ENCODE measurements at places on chromosomes 3 and 15.
A peak's percentile ranks its signal among the peaks of the same experiment; 100 is the strongest.

DNA sequence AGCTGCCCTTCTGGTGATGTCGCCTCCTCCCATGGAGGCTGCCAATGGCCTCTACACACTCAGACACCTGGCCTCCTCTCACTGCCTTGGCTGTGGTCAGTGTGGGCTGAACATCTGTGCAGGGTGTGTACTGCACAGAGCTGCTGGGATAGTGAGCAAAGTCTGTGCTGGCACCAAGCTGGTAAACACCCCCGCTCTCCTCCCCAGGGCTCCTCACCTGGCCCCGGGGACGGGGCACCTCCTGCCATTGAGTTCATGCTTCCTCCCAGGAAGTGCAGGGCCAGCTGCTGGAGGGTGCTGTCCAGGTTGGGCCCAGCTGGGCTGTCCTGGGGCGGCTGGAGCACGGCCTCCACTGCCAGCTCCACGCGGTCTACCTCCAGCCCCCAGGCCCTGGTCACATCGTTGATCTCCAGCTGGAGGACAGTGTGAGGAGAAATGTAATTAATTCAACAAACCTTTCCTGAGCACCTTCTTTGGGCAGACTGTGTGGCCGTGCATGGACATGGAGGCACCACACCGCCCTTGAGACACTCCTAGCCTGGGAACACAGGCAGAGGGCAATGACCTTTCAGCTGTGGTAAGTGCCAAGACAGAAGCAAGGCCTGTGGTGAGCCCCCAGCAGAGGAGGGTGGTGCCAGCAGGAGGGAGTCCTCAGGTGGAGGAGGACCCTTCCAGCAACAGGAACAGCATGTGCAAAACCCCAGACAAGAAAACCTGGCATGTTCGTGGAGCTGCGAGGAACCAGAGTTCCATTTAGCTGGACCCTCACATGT is 6.8 kb downstream of the STOML1 start:
- peak; percentile 55 for DNase-seq

DNA sequence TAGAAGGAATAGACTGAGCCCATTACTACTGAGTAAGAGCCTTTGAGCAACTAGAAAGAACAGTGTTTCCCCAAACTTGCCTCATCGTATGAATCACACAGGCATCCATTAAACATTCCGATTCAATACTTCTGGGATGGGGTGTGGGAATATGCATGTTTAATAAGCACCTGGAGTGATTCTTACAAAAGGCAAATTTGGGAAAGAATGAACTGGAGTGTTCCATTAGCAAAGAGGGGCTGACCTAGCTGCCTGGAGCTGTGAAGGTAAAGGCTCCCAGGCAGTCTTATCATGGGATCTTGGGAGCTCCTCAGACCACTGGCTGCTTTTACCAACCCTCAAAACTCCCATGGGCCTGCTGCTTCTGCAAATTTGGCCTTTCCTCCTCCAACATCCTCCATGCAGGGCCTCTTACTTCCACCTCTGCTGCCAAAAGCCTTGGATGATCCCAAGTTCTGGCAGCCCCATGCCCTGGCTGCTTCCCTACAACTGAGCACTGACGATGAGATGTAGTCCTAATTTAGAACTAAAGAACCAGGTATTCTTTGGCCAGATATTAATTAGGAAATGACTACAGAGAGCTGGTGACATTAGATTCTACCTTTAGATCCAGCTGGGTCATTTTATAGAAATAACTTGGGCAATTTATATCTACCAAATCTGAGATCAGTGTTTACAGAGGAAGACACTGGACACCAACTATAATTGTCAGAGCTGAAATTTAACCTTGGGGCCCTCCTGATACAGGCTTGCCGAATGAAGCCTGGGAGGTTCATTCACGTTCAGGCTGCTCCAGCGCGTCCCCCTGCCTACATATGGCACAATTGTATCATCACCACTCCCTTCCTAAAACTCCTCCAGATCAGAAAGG is 11.2 kb upstream of the HOMER2 start:
- peak; percentile 37 for DNase-seq

- DNase-seq = peak; percentile 67
Observed at GRCh38 chr3:69422751-69423150, 36.9 kb upstream of the FRMD4B start.

DNA sequence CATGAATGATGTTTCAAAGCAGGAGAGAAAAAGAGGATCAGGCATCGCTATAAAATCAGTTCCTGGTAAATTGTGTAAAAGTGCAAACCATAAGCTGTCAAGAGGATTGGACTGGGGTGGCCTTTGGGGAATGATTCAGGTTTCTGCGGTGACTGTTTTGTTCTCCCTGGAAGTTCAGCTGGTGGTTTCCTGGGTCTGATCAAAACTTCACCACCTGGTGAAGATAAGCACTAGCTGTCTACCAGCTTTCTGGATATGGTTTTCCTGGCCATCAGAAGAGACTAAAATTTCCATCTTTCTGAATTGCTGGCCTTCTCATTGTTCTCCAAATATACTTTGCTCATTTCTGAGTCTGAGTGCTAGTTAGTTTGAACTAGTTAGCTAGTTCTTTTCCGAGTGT is 2.7 kb upstream of the NANOGP8 start:
- DNase-seq = no peak

DNA sequence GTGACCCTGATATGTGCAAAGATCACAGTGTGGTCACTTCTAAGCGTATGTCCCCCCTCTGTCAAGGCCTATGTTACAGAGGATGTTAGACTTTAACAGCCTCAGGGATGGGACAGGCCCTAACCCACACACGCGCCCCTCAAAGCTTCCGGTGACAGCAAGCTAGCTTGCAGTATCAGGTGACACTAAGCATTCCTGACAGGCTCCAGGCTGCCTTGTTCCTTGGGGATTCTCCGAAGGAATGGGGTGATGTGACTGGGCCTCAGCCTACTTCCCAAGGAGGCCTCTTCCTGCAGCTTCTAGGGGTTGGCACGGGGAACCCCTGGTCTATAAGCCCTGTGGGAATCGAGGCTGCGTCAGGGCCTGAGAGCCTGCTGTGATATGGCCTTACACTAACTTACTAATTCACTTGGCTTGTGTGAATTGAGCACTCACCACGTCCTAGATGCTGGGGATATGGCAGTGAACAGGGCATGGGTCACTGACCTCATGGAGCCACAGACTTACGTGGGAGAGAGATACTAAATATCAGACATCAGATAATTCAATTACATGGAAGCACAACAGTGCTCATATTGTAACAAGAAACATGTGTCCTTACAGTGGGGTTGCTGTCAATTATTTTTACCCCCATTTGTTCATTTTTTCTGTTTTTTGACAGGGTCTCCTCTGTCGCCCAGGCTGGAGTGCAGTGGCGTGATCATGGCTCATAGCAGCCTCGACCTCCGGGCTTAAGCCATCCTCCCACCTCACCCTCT is 11.4 kb upstream of the SPTBN5 start:
- no peak for DNase-seq

- DNase-seq = no peak
Observed at GRCh38 chr15:84795186-84795585, 22.0 kb upstream of the ALPK3 start.

Measured in fibroblast of the aortic adventitia (primary cell).